ENCODE measurements at places on chromosomes 3 and 15.
A peak's percentile ranks its signal among the peaks of the same experiment; 100 is the strongest.

DNA sequence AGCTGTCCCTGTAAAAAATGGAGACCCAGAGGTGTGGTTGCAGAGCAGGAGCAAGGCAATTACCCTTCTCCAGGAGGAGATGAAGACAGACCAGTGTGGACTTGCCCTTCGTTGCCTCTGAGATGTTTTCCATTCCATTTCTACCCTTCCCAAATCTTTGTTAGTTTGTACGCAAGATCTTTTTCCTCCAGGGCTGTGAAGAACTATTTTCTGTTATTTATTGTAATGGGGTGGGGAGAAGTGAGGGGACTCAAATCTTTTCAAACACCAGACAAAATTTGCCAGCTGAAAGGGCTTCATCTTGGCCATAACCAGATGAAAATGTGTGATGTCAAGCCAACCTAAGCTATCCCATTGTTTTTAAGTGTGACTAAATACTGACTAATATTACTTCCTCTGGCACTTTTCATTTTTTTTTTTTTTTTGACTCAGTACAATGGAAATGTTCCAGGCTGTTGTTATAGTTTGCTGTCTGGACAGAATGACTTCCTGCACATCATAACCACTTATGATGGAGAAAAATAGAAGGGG is 271.3 kb upstream of the TPRG1 start:
- DNase-seq: no peak

- DNase-seq: peak; percentile 24
Measured at GRCh38 chr3:53377794-53378193, 30.5 kb upstream of the DCP1A start.

- no peak for DNase-seq
Measured at GRCh38 chr3:113628788-113629187, 67.7 kb downstream of the USF3 start.

DNA sequence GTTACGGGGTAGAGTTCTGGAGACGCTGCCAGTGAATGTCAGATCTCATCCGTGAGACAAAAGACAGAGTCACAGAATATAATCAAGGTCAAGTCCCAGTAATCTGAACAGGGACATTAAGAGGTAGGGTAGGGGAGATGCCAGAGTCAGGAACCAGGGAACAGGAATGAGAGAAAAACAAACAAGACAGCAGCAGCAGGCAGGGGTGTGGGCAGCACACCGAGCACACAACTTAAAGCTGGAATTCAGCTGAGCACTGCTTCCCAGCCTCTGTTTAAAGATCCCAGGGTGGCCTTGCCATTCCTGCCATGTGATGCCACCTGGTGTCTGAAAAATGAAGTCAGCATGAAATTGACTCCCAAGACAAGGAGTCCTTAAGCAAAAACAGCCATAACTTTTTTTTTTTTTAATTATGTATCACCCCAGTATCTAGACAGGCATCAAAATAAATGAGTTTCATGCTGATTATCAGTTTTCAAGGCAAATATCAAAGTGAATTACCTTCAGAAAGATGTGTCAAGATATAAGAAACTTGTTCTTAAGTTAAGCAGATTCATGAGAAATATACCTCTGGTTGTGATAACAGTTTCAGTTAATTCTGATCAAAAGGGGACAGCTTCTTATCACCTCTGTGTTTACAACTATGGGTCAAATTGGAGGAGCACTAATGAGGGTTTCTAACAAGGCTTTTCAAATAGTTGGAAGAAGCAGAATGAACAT is 203.7 kb downstream of the SLC9A9 start:
- peak; percentile 73 for DNase-seq

- peak; percentile 1 for DNase-seq
Measured at GRCh38 chr3:47908744-47909143, 105.8 kb downstream of the DHX30 start.

DNA sequence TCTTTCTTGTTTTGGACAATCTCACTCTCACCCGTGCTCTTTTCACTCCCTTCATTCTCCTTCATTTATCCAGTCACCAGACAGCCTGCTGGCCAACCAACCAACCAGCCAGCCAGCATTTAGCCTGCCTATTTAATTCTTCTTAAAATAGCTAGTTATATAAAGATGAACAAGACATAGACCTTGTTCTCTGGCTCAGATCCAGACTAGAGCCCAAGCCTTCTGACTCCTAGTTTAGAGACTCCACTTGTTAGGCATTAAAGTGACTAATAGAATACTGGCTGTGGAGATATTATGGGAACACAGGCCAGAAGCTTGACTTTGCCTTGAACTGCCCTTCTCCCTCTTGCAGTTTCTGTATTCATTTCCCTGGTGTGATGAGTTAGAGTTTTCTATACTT is 215.3 kb upstream of the THRB start:
- no peak for DNase-seq

- no peak for DNase-seq
Measured at GRCh38 chr3:27643355-27643754, 78.8 kb downstream of the EOMES start.

All from T47D (cell line).